ENCODE measurements at places on chromosomes 13 and 19.

DNA sequence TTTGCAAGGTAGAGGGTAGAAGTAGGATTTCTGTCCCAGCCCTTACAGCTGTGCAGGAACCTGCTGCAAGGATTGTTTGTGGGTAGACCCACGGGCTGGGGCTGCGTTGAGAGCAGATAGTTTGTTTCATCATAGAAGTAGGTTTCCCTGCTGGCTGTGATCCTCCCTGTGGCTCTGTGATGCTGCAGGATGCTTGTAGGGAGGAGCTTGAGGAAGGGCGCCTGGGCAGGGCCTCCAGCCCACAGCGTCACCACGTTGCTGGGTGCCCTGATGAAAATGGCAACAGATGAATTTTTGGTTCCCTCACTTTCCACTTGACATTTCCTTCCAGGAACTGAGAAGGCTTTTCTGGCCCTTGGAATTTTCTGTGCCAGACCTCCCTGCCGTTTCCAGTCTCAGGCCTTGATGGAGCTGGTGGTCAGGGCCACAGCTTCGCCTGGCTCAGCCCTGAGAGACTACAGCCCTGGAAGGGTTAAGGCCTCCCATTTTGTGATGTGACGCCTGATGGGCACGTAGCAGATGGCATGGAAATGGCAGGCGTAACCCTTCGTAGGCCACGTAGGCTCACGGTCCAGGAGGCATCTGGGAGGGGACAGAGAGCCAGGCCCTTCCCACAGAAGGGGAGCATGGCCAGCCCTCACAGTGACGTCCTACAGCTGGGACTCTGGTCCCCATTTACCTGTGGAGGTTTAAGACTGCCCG is 42.2 kb downstream of the GATAD2A start:
- no peak for DNase-seq

- peak; percentile 92 for DNase-seq
Measured at GRCh38 chr13:113208421-113209335, at the start of gene PCID2. PCID2 (minus strand) TSS chr13:113208669; CDS start chr13:113208634, 35 bp downstream.

DNA sequence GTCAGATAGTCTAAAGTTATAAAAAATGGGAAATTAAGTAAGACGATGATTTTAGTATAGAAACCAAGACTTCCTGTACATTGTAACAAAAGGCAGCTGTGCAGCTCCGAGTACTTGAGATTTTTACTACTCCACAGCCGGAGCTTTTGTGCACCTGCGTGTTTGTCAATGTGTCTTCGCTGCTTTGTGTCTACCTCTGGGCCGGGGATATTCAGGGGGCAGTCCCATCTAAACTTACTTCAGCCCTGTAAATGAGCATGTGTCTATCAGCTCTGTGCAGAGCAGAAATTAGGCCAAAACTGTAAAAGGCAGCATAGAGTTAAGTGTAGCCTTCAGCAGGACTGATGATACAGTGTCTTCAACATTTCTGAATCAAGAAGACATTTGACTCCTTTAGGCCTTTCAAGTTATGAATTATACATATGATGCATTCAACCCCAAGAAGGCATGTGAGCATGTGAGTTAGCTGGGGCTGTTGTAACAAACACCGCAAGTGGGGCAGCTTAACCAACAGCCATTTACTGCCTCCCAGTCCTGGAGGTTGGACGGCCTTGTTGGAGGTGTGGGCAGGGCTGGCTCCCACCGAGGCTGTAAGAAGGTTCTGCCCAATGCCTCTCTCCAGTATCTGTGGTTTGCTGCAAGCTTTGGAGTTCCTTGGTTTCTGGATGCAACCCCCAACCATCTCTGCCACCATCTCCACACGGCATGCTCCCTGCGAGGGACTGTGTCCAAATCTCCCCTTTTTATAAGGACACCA is 191.0 kb upstream of the IRS2 start:
- no peak for DNase-seq

DNA sequence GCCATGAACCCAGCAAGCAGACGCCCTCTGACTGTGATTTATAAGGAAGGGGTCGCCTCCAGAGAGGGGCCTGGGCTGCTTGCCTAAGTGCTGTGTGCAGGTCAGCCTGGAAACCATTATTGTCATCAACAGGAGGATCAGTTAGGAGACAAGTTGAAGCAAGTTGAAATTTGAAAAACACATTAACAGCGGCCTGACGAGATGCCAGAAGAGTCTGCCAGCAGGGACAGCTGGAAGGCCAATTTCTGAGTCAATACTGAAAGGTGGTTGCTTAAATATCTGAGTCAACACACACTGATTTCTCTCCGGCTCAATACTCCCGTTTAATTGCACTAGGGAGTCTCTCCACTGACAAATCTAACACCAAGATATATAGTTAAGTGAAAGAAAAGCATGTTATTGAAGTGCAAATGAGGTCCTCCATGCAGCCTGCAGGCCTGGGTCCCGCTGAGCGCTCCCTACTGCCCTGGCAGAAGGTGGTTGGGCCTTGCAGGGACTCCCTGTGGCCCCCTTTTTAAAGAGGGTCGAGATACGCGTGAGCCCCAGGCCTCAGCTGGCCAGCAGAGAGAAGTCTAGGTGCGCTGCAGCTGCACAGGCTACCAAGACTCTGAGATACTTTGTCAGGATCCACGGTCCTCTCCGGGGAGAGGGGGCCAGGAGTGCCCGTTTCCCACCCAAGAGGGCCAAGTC is 91.1 kb downstream of the RNASEH2B start:
- no peak for DNase-seq

- DNase-seq, result peak; percentile 46
Measured at GRCh38 chr13:24672141-24673132, 7.8 kb upstream of the ATP12A start.

- no peak for DNase-seq
Measured at GRCh38 chr19:45418802-45419201, 4.9 kb downstream of the ERCC1 start.

DNA sequence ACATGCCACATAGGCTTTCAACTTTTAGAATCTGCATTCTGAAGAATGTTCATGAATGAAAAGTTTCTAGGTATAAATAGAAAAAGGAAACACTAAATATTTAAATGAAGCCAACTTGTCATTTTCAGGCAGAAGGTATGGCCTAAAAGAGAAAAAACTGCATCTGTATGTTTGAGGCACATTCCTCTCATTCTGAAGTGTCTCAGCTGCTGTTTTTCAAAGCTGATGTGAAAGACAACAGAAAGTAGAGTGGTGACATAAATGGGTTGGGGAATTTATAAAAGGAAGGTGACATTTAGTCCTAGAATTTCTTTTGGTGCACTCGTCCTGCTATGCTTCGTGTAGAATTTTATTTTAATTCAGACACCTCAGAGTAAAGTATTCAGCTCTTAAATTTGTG is 539.6 kb upstream of the SLITRK5 start:
- no peak for DNase-seq

Data from left kidney (tissue), 8 donors.